NCI-H1417 treated with DMSO at 0.1 percent for 48 hours (cell line): ENCODE measurements at places on chromosomes 11 and 22.

DNA sequence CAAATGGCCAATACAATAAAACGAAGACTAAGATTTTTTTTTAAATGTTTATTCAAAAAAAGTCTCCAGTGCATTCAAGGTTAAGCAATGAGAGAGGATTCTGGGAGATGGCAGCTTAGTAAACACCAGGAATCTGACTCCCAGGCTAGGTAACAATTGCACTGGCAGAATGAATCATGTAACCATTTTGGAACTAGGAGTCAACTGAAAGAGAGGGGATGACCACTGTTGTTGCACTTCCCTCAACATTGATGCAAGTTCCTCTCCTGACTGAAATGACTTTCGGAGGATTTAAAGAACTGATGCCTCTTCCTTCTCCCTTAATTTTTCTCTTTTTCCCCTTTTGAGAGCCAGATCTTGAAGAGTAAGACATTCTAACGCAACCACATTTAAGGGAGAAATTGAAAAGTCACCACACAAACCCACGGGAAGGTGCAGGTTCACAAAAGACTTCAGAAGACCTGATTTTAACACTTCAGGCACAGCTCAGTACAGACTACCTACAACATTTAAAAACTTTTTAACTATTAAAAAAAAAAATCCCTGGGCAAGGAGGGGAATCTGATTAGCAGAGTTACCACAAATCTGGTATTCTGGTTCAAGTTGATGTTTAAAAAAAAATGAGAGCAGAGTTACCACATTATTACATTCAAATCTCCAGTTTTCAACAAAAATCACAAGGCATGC is 56.8 kb downstream of the FCHSD2 start:
- DNase-seq = no peak

GRCh38 chr11:70456921-70457532 is 58.7 kb downstream of the CTTN start:
- no peak for DNase-seq

- DNase-seq = no peak
Measured at GRCh38 chr22:39098576-39098975, 1.5 kb downstream of the APOBEC3H start.

DNA sequence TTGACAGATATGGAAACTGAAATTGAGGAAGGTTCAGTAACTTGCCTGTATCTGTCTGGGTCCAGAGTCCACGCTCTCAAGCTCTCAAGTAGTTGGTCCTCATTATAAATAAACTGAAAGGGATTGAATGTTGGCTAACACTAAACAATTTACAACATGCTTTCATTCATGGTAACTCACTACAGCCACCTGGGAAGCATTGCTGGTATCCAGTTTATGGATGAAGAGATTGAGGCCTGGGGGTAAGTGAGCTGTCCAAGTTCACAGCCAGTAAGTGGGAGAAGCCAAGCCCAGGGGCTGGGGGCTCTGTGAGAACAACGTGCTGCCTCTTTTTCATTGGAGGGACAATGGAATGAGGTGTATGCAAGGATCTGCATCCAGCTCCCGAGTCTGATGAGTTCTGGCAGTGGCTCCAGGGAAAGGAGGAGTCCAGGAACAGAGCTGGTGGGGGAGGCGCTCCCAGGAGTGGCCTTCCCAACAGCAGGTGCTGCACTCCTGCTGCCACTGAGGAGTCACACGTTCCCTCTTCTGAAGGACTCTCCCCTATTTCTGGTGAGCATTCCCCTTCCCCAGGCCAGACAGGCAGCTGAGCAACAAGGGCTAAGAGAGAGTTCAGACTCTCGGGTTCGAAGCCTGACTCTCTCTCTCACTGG is 175.8 kb downstream of the CSNK2A3 start:
- DNase-seq = no peak

DNA sequence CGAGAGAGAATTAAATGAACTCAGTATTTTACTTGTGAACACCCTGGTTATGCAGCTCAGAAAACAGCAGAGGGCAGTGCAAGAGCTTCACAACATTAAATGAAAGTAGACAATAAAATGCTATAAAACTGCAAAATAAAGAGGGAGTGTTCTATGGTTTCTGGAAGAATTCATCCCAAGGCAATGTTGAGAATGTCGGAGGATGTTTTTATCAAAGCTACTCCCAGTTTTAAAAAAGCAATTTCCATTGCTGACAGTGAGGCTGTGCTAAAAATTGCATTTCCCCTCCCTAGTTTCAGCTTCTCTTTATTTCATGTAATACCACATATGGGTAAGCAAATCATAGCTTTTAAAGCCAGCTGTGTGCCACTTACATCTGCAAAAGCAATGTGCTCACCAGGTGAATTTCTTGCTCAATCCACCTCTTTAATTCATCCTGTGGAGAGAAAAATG is 296.8 kb downstream of the RAB38 start:
- DNase-seq = no peak

GRCh38 chr11:811446-812245 is 1.9 kb downstream of the RPLP2 start:
- DNase-seq = no peak

DNA sequence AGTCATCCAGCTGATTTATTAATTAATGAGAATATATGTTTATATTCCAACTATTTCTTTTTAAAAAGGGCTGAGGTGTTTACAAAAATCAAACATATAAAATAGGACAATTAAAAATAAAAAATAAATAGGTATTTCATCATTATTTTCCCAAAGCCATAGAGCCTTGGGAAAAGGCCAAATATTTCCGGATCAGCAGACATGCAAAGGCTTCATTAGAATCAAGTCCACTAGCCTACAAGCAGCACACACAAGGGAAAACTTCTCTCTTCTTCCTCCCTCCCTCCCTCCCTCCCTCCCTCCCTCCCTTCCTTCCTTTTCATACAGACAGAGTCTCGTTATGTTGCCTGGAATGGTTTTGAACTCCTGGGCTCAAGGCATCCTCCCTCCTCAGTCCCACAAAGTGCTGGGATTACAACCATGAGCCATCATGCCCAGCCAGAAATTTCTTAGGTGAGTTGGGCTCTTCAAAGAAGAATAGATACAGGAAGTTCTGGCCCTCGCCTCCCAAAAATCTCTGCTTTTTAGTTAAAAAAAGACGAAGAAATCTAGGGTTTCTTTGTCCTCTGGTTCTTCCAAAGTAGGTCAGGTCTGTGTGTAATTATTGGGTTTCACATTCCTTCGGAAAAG is 121.2 kb downstream of the SIK3 start:
- no peak for DNase-seq

DNA sequence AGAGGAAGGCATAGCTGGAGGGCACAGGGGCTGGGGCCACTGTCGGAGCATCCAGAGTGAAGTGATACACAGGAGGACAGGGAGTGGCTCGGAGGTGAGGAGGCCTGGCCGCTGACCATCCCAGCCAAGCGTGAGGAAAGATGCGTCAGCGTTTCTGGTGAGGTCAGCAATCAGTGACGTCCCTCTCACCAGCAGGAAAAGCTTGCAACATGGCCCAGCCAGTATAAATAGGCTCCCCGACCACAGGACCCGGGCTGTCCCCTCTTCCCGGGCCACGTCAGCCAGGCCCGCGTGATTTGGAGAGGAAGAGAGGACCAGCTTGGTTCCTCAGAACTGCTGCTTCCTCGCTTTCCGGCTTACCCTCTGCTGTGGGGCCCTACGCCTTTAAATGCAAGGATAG is 4.2 kb upstream of the OSM start:
- no peak for DNase-seq

DNA sequence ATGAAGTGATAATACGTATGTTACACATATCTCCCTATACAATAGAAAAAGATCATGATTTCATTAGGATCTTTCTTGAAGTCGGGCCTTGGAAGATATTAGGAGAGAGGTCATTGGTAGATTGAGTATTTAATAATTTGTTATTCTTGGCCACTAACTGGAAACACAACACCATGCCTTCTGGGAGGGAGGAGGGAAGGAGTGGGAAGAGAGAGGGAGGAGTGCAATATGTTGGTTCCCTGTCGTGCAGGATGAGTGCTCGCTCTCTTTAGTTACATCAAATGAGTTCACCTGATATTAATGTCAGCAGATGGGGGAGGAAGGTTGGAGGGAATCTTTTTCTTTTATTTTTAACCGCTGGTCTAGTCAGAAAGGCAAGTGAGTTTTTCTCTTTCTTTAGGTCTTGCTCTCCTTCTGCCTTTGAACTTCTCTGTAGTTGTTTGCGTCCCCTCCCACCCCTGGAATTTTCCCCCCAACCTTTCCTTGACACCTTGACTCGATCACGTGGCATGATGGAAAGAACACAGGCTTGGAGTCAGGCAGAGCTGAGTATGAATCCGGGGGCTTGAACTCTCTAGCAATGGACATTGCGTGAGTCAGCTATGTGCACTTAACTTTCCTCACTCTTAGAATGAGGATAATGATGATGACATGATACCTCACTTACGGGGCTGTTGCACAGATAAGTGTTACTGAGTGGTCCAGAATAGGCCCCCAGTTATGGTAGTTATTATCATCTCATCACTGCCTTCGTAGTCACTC is 6.2 kb downstream of the ADAMTS15 start:
- DNase-seq = no peak

DNA sequence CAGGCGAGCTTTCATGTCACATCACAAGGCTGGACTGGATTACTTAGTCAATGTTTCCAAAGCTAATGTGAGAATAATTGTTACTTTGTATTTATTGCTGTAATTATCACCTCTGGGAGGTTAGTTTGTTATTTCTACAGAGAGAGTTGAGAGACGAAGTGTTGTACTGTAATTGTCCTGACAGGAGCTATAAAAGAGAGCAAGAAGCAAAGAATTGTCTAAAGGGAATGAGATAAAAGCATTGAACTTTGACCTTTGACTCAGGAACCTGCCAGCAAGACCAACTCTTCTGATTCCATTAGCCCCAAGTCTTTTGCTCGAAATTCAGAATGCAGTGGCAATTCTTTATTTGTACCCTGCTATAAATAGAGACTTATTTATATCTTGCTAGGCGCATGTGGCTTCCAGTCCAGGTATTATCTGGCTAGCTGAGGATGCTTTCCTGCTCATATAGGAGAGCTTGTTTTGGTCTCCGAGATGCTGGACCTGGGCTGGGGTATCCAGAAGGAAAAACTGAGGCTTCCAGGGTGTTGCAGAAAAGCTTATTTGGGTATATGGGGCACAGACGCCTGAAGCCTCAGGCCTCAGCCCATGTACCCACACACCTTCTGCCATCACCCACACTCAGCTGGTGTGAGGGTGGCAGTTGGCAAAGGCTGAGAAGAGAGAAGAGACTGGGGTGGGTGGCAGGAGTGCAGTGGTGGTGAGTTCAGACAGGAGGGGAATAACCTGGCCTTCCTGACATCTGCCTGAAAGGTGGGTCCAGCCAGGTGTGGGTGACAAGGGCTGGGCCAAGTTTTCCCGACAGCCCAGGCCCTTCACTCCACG is 40.7 kb downstream of the SYT13 start:
- DNase-seq = no peak

GRCh38 chr11:103079833-103080232 is 12.1 kb downstream of the DCUN1D5 start:
- DNase-seq = no peak

DNA sequence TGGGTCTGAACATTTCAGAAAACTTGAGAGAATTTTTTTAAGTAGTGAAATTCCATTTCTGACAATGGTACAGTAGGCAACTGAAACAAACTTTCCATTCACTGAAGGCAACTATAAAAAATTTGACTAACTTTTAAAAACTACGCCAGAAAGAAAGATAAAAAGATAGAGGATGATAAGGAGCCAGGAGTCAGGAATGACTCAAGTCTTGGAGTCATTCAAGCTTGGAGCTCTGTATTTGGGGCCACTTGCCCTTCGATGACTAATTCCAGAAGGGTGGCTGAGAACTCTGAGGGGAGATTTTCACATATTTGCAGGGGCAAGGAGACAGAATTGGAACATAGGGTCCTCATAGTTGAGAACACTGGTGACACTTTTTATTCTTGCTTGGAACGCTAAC is 1083.2 kb upstream of the CNTN5 start:
- no peak for DNase-seq

- DNase-seq = no peak
Measured at GRCh38 chr22:46581538-46582244, 38.5 kb upstream of the GRAMD4 start.

DNA sequence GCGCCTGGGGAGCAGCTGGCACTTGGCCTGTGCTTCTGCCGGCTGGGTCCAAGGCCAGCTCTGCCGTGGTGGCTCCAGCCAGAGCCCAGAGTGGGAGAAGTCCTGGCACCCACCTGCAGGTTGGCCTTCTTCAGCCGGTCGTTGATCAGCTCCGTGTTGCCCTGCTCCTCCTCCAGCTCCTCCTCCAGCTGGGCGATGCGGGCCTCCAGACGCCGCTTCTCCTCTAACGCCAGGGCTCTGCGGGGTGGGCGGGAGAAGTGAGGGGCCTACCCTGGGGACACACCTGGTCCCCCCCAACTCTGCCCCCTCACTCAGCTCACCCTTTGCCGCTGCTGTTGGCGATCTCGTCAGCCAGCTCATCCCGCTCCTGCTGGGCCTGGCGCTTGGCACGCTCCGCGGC is 32.6 kb downstream of the APOL1 start:
- DNase-seq = no peak

DNA sequence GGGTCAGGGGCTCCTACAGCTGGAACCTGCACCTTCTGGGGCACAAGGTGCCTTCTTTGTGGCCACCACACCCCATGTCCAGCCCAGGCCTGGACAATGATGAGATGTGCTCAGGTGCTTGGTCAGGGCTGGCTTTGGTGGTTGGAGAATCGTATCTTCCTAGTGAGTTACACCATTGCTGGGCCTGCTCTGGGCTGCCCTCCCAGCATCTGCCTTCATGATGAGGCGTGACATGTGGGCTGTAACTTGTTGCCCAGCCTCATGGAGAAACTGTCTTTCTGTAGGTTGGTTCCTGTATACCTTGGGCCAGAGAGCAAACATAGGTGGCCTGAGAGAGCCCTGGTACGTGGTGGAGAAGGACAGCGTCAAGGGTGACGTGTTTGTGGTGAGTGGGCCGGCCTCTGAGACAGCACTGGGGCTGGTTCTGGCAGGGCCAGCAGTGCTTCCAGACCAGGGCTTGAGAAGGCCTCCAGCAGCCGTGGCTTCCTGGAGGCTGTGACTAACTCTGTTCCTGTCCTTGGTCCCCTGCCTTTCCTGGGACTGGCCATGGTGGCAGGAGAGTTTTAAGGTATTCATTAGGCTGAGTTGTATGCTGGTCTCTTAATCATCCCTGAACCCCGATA is 18.1 kb downstream of the TRMU start:
- no peak for DNase-seq

- no peak for DNase-seq
Measured at GRCh38 chr22:42320443-42321416, 50.3 kb upstream of the TCF20 start.
